ENCODE measurements at places on chromosomes 1 and 21.

GRCh38 chr1:18452550-18452949 is 28.2 kb upstream of the KLHDC7A start:
- DNase-seq = peak; percentile 9

DNA sequence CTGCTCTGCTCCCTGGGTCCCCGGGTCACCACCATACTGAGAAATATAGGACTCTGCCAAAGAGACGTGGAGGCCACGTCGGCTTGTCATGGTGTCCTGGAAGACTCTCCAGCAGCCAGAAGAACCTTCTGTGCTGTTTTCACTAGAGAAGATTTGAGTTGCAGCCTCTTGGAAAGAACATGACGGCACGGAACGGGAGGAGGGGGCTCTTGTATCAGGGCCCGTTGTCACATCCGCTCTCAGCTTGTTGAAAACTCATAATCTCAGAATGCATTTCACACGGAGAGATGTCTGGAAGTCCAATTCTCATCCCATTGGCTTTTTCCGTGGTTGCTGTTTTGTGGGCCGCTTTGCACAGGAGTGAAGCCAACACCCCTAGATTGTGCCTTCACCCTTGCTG is 39.4 kb upstream of the FAM3B start:
- no peak for DNase-seq

- no peak for DNase-seq
Measured at GRCh38 chr1:223355699-223356098, 8.3 kb downstream of the SUSD4 start.

DNA sequence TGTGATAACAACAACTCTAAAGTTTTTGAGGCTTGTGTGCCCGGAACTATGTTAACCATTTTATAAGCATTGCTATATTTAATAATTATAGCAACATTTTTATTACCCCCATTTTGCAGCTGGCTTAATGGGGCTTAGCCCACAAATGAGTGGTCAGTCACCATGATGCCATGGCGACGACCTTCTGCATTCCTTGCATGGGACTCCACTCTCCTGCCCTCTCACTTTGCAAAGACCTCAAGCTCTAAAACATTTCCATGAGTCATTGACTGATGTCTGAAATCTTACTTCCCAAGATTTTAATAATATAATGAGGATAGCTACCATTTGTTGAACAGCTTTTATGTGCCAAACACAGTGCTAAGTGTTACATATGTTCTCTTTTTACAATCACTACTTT is 15.4 kb downstream of the NGF start:
- no peak for DNase-seq

DNA sequence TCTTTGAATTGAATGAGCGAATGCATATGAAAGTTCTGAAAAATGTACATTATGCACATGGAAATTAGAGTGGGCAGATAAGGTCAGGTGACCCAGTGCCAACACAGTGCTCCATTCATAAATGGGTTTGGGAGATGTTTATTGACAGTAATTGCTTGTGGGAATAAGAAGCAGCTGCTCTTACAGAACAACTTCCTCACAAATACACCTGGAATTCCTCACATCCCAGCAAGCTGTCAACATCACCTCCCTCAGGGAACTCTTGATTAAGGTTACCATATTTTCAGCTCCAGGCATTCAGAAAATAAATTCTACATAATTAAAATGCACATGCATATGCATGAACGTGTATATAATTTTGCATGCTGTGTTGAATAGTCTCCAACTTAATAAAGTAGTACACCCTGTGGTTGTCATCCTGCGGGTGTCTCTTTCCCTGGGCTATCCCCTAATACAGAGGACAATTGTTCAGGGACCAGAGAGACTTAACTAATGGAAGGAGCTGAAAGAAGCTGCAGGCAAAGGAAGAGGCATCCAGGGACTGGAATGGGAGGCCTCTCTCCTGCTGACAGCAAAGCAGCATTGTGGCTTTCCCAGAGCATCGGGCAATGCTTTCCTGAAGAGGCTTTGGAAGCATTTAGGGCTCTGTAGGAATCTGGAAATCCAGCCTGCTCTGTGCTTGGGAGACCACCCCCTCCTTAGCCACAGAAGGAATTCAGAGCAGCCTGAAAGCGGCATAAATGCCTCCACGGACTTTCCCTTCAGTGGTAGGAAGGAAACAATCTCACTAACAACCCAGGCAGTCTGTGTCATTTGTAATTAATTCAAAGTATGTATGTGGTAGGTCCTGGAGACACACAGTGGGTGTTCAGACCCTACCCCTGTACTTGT is 55.2 kb upstream of the GNG12 start:
- DNase-seq = no peak

DNA sequence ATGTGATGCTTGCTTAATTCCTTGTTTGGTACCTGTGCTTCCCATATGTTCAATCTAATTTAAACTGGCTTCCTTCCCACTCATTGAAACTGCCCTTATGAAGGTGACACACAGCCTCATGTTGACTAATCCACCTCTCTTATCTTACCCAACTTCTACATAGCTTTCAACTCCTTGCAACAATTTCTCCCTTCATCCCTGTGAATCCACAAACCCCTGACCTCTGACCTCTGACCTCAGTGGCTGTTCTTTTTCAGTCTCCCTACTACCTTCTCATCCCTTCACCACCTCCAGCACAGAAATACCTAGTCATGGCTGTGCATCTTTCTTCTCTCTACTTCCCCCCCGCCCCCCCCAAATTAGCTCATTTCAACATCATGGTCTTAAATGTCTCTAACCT is 144.5 kb downstream of the TTLL7 start:
- no peak for DNase-seq

DNA sequence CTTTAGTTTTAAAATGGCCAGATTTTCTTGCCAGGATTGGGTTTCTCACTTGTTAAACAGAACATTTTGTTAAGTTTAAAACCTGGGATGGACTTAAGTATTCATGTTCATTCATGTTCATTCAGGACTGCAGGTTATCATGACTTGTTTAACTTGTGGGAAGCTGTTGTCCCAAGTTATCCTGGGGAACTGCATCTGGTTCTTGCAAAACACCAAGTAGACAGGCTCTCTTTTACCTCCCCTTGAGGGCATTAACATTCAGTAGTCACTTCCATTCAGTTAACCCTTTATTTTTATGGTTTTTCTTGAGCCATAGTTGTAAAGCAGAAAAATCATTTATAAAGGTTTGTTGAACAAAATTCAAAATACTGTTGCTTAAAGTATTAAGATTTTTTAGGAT is 8.1 kb downstream of the SOD1 start:
- no peak for DNase-seq

GRCh38 chr1:10113501-10113900 is 80.7 kb downstream of the UBE4B start:
- no peak for DNase-seq

DNA sequence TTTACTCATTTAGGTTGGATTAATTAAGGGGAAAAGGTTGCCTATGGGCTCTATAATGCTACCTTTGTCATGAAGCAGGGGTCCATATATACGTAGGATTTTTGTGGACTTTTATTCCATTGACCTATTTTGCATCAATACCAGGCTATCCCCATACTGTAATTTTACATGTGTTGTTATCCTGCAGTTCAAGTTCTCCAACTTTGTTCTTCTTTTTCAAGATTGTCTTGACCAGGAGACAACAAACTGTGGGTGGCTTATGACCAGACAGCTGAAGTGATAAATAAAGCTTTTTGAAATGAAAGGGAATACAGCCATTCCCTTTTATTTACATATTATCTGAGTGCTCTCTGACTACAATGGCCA is 345.7 kb downstream of the BARHL2 start:
- no peak for DNase-seq

DNA sequence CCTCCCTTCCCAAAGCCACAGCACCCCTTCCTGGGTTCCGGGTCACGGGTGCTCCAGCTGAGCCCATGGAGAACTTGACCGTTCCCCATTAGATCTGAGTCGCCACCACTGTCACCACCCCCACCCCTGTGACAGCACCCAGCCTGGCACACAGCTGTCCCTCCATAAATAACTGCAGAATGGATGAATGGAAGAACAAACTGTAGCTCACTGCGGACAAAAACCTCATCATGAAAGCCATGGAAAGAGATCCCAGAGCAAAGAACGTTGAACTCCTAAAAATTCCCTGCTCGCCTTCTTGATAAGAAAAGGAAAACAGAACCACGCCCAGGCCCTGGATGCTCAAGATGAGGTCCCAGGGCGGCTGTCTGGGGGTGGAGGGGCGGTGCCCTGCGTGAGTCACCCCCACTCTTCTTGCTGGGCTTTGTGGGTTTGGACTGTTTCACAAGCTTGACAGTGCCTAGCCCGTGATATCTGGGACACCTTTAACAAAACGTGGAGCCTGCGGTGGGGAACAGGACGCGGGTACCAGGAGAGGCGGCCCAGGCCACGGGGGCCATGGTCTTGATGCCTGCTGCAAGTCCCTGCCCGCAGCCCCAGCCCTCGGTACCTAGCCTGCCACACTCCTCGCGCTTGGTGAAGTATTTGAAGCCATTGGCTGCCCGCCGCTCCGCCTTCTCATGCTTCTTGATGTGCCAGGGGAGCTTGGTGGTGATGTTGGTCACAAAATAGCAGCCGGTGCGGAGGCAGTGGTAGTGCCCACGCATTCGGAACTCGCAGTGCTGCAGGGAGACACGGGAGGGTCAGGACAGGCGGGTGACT is 151.9 kb downstream of the CASZ1 start:
- DNase-seq = peak; percentile 33

DNA sequence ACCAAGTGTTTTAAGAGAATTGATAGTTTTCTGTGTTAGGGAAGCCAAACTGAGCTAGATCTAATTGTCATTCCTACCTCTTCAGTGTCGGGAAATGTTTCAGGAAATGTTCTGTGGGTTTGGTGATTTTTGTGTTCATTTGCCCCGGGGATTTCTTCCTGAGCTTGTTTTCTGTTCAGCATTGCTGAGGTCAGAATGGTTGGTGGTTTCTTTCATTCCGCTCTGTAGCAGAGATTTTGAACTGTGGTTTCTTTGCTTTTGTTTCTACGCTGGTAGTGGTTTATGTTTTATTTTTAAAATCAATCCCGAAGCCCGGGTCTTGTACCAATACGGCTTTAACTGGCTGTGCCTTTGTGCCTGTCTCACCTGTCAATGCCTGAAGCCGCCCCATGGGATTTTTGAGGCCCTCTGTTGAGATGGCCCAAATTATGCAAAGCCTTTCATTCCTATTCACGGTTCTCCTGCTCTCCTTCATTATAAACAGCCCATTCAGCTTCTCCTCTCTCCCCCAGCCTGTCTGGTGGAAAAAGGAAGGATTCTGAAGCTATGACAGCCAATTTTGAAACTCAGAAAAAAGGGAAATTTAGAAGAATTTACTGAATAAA is 417.2 kb upstream of the KAZN start:
- DNase-seq = no peak

- DNase-seq = no peak
Measured at GRCh38 chr21:45226540-45227326, 61.0 kb downstream of the POFUT2 start.

- no peak for DNase-seq
Measured at GRCh38 chr21:15735409-15735808, 5.6 kb downstream of the USP25 start.

- DNase-seq = no peak
Measured at GRCh38 chr1:5586629-5587028, 405.6 kb downstream of the NPHP4 start.

GRCh38 chr1:109929588-109930251 is 19.1 kb downstream of the CSF1 start:
- DNase-seq = no peak

DNA sequence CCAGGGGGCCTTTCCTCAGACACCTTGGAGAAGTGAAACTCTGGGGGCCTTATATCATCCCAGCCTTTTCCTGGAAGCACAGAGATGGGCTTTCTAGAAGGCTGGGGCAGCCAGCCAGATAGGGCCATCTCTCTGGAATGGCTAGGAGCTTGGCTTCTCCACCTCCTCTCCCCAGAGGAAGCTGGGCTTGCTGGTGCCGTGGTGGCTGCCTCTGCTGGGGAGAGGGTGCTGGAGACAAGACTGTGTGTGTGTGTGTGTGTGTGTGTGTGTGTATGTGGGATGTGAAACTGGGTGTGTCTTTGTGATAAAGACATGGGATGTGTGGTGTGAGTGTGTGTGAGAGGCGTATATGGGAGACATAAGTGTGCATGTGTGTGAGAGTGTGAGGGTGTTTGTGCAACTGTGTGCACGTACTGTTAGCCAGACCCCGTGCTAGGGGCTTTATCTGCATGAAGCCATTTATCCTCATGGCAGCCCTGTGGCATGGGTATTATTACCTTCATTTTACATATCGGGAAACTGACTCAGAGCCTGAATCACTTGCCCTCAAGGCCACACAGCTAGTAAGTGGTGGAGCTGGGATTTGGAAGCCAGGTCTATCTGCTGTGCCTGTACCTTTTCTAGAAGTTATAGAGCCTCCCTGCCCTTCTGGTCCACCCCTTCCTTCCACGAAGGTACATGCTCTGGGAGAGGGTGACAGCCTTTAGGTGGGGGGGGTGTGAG is 44.2 kb downstream of the PTPRU start:
- DNase-seq = no peak
